Activated naive CD8-positive, alpha-beta T cell treated with anti-CD3 and anti-CD28 coated beads for 36 hours (primary cell): ENCODE measurements at places on chromosomes 2 and 18. TPM values are rescaled to one million over a fixed set of nuclear protein-coding genes. Genes with fewer than 3 reads are reported as not detected.

DNA sequence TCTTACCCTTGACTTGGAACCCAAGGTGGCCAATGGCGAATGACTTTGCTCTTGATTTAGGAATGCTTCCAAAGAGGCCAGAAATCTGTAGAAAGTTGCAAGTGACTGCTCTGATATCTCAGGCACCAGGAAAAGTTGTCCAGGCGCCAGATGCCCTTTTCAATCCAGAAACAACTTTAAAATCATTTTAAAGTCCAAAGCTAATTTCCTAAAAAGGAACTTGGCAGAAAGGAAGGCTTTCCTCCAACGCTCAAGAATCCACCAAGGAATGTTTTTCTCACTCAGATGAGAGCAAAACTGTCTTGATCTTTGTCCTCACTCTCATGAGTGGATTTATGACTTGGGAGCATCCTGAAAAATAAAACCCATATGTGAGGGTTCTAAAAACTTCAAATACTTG, 5.3 kb downstream of the NGEF start:
- DNase-seq = no peak
- H3K4me3 ChIP-seq = no peak overlapping the region
- no peaks in the 10 kb centered on the region for H3K27me3 ChIP-seq
- peaks cover 2% of the 10 kb centered on the region for H3K4me1 ChIP-seq

- H3K36me3 ChIP-seq = no peaks in the 10 kb centered on the region
- H3K4me3 ChIP-seq = no peak overlapping the region
- no peak for DNase-seq
Measured at GRCh38 chr2:21571686-21572085, 447.9 kb downstream of the TDRD15 start.

DNA sequence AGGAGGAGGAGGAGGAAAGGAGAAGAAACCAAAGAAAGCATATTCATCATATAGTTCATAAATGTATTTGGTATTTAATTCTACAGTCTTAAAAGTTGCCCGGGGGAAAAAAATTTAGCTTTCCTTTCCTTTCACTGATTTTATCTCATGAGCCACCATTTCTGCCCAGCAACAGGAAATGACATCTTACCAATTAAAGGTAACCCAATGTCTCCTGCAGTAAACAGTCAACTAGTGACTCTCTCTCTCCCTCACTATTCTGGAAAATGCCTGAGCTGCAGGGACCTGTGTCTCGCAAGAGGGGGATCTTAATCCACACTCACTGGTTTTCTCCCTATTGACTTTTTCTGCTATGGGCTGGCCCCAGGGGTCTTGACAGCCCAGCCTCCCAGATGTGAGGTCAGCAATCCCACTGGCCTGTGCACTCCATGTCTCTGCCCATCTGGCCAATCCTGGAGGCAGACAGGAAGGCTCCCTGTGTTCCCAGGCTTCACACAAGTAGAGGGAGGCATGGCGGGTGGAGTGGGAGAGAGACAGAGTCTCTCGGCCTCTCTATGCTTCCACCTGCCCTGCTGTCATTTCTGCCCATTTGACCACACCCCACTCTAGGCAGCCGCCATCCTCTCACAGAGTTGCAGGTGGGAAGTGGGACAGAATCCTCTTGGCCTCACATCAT, 85.4 kb upstream of the CABLES1 start:
- H3K4me3 ChIP-seq = no peak overlapping the region
- no peak overlapping the region for H3K27ac ChIP-seq
- peaks cover 5% of the 10 kb centered on the region for H3K27me3 ChIP-seq
- no peaks in the 10 kb centered on the region for H3K36me3 ChIP-seq
- DNase-seq = no peak

The COLEC11 gene
- 0.52 TPM for total RNA-seq

GRCh38 chr2:128472789-128473174, 154.1 kb upstream of the HS6ST1 start:
- H3K27ac ChIP-seq = no peak overlapping the region
- no peak for DNase-seq
- H3K36me3 ChIP-seq = peaks cover 8% of the 10 kb centered on the region
- peaks cover 37% of the 10 kb centered on the region for H3K27me3 ChIP-seq
- no peak overlapping the region for H3K4me3 ChIP-seq

DNA sequence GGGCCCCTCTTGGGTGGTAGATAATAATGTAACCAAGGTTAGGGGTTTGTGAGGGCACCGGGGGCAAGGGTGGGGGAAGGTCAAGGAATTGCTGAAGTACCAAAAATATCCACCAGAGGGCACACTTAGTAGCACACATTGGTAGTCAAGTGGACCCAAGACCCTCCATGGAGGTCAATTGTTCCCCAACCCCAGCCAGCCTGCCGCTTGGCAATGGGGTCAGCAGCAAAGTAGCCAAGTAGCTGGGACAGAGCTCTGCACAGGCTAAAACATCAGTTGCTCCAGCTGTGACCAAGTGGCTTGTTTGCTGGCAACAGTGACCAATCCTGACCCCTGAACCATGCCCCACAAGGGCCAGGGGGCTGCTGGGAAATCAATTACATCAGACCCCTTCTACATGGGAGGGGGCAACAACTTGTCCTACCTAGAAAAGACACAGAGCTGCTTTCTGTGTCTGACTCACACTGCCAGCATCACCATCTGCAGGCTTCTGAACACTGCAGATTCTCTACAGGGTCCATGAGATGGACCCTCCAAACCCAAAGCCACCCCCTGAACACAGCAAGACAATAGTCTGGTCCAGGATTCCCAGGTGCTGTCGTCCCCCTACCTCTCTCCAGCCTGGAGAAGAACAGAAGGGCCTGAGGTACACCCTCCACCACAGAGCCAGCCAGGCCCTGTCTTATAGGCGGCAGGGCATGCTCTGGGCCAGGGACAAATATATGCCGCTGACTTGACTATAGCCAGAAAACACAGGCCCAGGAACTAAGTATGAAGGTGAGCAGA, 76.0 kb downstream of the EMX1 start:
- no peaks in the 10 kb centered on the region for H3K27me3 ChIP-seq
- H3K27ac ChIP-seq = no peak overlapping the region
- H3K4me3 ChIP-seq = no peak overlapping the region
